CD4-positive, alpha-beta T cell treated with Interleukin-21 for 1 hour (primary cell): ENCODE measurements at places on chromosomes 5 and 9.

GRCh38 chr9:79812099-79812498, 240.3 kb downstream of the TLE4 start:
- DNase-seq = no peak

GRCh38 chr9:100689635-100690034, 111.8 kb downstream of the CAVIN4 start:
- DNase-seq = no peak

DNA sequence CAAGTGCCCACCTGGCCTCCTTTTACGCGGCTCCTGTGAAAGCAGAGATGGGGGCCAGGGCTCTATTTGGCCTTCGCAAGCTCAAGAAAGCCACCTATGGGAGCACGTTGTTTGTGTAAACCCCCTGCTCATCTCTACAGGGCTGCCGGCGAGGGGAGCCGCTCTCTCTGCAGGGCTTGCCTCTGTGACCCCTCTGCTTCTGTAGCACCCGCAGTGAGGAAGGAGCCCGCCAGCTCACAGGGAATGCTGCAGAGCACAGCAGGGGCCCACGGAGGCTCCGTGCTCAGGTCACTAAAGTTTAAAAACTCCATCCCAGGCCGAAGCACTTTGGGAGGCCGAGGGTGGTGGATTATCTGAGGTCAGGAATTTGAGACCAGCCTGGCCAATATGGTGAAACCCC, 376.8 kb downstream of the IRX2 start:
- no peak for DNase-seq

DNA sequence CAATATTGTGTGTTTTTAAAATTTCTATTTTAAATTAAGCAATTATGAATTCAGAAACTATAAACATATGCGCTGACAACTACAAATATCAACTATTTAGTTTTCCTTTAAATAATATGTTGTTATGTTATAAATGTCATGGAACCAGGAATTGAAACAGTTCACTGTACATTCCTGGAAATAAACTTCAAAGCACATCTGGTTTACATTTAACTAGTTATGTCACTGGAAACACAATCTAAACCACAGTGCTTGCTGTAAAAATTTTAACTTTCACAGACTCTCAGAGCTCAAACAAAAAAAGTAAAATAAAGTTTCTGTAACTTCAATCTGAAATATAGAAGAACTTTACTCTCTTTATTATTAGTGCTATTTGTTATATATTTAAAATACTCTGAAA, 179.2 kb downstream of the FBN2 start:
- DNase-seq = no peak

DNA sequence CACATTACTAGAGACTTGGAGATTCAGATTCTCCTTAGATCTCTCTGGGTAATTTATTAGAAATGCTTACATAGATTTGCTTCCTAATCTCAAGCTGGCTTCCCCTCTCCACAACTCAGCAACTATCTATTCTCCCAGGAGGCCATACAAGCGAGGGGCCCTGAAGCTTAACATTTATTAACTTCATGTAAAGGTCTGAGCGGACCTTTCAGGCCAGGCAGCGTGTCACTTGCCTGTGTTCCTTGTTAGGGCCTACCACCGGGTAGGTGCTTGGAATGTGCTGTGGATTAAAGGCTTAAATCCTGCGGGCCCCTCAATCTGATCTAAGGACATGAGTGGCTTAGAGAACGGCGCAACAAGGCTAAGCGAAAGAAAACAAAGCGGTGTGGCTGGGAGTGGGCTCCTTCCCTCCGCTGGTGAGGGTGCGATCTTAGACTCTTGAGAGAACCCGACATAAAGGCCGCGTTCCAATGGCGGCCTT, 712 bp upstream of the HSPA4 start:
- DNase-seq = no peak

- no peak for DNase-seq
Observed at GRCh38 chr5:169173372-169173771, 127.6 kb downstream of the SLIT3 start.

DNA sequence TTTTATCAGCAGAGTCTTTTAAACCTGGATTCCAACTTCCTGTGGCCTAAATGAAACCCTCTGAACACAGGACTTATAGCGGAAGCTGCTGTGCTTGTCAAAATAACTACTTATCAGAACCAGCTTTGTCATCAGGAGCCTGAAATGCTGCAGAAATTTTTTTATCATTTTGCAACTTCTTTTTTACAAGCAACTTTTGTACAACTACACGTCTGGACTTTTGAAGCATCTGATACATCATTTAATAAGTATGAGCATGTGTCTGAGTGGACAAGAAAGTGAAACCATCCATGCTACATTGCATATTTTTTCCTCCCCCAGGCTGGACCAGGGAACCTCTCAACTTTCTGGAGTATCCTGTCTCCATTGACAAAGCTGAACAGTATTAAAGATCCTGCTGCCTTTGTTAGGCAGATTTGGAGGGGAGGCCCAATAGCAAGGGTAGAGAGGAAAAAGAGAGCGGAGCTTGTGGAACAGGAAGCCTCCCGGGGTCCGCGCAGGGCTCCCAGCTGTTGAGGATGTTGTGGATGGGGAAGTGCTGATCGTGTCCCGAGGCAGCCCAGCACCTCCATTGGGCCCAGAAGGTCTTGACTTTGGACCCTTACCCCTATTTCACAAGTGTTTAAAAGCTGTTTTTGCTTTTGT, 196.6 kb downstream of the MSX2 start:
- no peak for DNase-seq

GRCh38 chr5:59565551-59565950, 328.0 kb downstream of the PDE4D start:
- DNase-seq = no peak

GRCh38 chr9:94144394-94144793, 60.1 kb downstream of the PTPDC1 start:
- DNase-seq = no peak

GRCh38 chr9:137265496-137266161, 10.5 kb downstream of the NELFB start:
- no peak for DNase-seq

DNA sequence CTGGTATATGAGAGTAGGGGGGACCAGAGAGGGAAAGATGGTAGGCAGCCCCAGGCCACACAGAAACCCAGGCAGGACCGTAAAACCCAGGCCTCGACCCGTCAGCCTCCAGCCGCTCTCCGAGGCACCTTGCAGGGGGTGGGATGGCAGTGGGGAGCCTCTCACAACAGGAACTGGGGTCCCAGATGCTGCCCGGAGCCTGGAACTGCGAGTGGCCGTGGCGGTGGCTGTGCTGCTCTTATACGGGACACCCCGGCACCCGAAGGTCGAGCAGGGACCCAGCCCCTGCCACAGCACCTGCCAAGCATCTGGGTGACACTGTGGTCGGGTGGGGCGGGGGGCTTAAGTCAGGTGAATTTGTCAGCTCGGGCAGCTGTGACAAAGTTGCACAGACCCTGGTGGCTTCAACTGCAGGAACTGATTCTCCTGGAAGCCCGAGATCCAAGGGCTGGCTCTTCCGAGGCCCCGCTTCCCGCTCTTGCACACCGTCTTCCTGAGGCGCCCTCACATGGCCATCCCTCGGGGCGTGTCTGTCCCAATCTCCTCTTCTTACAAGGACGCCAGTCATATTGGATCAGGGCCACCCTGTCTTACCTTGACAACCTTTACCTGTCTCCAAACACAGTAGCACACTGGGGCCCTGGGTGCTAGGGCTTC, 47.6 kb upstream of the EGFL7 start:
- DNase-seq = no peak
